Hematopoietic multipotent progenitor cell treated with erythropoietin and hydrocortisone succinate and interleukin-3 and kit ligand, for 6 days (in vitro differentiated cells): ENCODE measurements at places on chromosomes 4 and X.
A peak's percentile ranks its signal among the peaks of the same experiment; 100 is the strongest.

DNA sequence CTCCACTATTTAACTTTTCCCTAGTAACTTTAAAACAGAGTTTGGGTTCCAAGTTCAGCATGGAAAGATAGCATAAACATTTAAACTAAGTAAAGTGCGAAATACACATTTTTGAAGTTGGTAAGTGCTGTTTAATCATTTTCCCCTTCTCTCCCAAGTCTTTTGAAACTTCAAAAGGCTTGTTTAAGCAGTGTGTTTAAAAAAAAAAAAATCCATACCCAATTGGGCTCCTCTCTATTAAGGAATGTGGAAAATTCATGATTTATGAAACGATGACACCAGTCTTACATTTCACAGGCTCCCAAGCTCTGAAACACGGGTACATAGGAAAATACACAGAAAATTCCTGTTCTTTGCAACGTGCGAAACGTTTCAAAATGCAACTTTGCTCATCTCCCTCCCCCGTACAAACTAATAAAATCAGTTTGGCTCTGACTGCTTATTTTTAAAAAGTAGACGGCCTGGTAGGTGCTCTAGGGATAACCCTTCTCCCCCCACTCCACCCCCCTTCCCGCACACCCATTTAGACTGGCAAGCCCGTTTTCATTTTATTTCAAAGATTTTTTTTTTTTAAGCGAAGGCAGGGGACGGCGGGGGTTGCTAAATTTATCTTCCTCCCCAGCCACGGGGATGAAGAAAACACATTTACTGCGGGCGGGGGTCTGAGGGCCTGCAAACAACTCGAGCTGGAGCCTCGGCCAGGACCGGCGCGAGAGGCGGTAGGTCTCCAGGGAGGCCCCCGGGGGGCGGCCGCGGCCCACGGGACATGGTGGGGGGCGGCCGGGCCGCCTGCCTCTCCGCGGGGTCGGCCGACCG lies 786 bp upstream of the ZFX start:
- DNase-seq, result no peak

DNA sequence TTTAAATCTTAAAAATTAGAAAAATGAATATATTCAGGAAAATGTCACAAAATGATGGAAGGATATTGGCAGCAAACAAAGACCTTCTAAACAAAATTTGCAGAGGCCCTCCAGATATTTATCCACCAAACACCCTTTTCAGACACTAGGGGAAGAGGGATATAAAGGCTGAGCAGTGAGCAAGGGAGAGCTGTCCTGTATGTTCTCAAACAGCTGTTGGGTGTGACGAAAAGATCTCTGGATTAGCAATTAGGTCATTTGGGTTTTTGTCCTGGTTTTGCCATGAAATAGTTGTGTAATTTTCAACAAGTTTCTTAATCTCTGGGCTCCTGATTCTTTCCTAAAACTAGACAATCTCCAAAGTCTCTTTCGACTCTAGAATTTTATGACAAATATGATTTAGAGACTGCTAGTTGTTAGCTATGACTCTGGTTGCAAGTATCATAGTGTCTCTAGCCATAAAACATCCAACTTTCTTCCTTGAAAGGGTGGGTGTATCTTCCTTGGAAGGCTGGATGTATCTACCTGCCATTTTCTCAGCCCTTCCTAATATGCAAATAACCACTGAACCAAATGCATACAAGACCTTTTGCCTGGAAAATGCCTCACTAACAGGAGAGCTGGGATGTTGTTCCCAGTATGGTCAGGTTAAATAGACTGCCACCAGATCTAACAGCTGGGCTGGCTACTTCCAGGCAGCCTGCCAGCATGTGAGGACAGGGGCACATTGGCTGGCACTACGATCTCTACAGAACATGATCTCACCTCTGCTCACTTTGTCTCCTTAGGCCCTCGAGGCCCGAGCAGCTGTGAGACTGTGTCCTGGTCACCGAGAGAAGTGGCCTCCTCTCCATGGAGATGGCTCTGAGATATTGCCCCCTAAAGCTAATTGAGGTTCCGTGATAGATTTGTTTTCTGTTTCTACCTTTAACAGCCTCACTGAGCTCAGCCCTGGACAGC lies 225.5 kb upstream of the JADE1 start:
- DNase-seq, result peak; percentile 51

DNA sequence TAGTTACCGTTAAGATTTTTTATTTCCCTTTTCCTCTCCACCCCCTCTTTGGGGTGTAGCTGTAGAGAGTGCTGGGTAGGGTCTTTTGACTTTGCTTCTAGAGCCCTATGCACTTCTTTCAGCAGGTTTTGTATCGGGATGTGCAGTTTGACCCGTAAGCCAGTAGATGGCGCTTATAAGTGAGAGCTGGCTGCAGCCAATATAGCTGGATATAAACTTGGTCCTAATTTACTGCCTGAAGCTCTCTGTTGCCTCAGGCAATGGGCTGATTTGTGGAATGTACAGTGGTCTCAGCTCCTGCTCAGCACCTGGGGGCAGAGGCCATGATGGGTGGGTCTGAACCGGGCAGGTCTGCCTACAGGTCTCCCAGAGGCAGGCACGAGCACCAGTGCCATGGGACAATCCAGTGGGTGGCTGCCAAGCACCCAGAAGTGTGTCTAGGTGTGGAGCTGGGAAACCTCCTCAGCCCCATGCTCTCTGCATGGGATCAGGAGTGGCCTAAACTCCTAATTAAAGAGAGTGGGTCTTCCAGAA lies 146.5 kb downstream of the SPANXN1 start:
- peak; percentile 13 for DNase-seq

GRCh38 chrX:29453333-29453732 lies 762.0 kb upstream of the MAGEB2 start:
- DNase-seq, result no peak

- DNase-seq, result no peak
Observed at GRCh38 chr4:26021417-26022345, 107.7 kb downstream of the SMIM20 start.

DNA sequence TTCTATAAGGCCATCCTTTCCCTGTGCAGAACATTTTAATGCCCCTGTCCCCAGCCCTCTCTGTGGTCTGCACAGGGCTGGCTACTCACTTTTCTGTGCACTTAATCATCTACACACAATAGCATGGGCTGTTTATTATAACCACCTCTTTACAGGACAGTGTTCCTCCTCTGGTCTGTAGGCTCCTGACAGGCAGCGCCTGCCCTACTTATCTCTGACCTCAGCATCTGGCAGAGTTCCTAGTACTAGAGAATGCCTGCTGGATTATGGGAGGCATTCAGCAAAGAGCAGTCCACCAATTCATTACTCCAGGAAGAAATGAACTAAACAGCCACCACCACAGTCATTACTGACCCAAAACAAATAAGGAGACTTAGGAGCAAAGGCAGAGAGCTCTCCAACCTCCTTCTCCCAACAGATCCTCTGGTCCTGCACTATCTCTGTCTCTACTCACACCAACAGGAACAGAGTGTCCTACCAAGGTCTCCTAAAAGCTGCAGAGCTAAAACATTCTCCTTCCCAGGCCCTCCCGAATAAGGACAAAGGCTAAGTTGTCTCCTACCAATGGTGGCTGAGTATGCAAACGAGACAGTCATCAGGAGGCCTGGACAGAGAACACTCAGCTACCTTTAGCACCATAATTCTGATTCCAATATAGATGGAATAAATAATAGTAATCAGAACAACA lies 279.2 kb downstream of the QDPR start:
- DNase-seq, result no peak

DNA sequence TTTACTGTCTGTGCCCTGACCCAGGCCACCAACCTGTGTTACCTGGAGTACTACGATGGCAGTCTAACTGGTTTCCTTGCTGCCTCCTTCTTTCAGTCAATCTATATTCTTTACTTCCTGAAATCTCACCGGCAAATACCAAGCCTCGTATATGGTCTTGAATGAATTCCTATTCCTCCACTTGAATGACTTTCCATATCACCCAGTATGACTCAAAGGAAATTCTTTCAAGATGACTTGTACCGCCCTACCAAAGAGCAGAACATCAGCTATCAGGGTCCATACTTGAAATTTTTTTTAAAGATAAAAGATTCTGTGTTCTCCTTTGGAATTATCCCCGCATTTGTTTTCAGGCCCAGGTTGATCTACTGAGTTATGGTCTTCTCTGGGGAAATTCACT lies 378.0 kb downstream of the AFF2 start:
- DNase-seq, result no peak

DNA sequence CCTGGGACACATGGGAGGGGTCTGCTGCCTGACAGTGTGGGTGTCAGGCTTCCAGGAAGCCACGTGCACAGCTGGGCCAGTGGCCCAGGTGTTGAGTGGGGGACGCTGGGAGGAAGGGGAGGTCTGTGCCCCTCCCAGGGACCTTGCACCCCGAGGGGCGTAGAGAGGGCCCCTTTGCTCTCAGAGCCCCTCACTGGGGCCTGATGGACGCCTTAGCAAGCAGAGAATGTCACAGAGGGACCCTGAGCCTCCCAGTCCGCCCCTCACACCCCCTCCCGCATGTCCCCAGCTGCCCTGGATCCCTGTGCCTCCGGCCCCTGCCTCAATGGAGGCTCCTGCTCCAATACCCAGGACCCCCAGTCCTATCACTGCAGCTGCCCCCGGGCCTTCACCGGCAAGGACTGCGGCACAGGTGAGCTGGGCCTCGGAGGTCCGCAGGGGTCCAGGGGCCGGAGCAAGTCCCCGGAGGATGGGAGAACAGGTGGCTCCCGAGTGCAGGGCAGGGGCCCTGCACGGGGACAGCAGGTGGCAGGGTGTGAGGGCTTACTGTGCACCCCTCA lies 2.1 kb downstream of the HGFAC start:
- DNase-seq, result no peak

DNA sequence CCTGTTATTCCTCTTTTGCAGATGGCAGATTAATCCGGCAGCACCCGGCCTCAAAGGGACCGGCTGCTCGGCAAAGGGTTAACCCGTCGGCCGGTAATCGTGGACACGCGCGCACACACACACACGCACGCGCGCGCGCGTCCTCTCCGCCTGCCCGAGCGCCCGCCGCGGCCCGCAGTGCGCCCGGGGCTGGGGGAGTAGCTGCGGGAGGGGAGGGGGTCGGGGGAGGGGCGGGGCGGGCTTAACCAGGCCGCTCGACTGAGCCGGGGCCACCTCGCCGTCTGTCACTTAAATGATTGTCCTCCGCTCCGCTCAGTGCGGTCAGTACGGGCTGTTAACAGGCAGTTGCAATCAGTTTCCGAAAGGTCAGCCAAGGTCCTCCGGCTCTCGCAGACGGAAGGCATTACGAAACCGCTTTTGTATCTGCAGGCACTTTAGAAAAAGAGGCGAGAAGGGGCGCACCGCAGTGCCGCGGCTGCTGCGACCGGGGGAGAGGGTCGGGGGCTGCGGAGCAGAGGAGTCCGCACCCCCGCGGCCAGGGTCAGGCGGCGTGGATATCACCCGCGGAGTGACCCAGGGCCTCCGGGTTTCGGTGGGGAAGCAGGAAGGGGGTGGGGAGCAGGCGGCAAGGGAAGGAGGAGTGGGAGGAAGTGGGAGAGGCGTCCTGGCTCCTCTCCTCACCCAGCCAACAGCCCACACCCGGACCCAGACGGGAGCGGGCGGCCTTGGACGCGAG lies 57.3 kb upstream of the BCOR start:
- DNase-seq, result peak; percentile 83

- DNase-seq, result no peak
Observed at GRCh38 chr4:51830156-51830720, 12.7 kb upstream of the DCUN1D4 start.

GRCh38 chr4:146550161-146550560 lies 28.4 kb upstream of the SLC10A7 start:
- DNase-seq, result peak; percentile 3

DNA sequence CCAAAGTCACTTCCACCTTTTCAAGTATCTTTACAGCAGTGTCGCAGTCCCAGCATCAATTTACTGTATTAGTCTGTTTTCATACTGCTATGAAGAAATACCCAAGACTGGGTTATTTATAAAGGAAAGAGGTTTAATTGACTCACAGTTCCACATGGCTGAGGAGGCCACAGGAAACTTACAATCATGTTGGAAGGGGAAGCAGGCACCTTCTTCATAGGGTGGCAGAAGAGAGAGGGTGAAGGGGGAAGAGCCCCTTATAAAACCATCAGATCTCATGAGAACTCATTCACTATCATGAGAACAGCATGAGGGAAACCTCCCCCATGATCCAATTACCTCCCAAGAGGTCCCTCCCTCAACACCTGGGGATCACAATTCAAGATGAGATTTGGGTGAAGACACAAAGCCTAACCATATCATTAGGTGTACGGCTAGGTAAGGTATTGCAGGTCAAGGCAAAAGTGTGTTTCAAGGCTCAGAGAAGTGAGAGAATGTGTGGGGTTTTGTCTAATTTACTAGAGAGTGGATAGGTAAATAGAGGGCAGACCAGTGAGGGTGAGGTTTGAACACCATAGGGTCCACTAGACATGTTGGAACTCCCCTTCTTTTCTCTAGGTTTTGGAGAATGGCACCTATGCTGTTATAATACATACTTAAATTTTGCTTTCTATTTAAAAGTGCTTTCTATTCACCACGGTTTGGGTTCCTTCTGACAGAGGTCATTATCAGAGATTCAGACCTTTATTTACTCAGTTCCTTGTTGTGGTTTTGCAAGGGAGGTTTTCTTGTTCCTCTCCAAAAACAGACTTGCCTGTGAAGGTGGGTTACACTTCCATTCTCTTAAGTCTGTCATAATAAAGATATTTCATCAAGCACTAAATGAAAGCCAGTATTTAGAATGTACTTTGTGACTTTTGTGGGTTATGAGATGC lies 186.6 kb downstream of the CPEB2 start:
- peak; percentile 3 for DNase-seq

- DNase-seq, result peak; percentile 67
Observed at GRCh38 chrX:44484607-44485146, 58.0 kb downstream of the FUNDC1 start.

GRCh38 chr4:123599061-123599919 lies 202.7 kb downstream of the SPRY1 start:
- peak; percentile 64 for DNase-seq

GRCh38 chrX:48714573-48714972 lies 18.0 kb downstream of the SUV39H1 start:
- DNase-seq, result no peak

DNA sequence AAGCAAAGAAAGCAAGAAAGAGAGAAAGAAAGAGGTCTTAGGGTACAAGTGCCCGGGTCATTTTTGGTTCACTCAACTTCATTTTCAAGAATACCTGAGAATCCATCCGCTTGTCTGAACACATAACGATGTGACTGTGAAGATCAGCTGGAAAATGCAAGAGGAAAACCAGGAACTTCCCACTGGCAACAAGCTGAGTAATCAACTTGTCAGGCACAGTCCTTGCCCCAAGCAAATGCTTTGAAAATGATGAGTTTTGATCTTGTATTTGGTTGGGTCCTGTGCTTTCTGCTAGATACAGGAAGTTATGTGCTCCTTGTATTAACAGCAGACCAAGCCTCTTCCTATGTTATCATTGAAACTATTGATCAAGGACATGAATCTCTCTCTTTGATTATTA lies 239.1 kb downstream of the ASMT start:
- no peak for DNase-seq

- DNase-seq, result no peak
Observed at GRCh38 chr4:36740796-36741310, 459.4 kb downstream of the DTHD1 start.

DNA sequence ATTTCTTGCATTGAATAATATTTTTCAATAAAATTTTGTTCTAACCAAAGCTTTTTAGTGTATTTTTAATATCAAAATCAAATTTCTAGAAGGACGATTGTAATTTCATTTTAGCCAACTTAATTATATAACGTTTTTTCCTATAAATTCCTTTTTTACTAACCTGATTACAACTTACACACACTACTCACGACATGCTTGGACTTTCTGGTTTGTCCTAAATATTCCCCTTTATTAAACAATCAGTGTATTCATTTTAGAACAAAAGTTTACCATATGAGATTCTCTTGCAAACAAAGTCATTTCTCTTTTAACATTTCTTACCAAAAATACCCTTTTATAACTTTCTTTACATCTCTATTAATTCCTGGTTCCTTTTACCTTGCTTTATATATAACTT lies 173.7 kb downstream of the PWWP3B start:
- no peak for DNase-seq
